ENCODE measurements at places on chromosomes 7 and 10.

- no peak for DNase-seq
These were observed 10.6 kb downstream of the GPER1 start for GRCh38 chr7:1098243-1099153.

DNA sequence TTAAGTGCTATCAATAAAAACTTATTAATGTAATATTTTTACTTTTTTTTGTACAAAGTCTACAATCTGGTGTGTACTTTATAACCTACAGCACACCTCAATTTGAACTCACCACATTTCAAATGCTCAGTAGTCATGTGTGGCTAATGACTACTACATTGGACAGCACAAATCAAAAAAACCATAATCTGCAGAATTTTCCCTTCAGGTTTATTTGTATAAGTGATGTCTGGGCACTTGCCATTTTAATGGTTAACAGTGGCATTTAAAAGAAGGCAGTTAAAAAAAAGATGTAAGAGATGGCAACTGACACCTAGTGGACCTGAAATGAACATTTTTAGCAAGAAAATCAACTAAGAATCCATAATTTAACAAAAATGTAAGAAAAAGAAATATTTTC, 124.6 kb upstream of the NRBF2 start:
- DNase-seq = no peak

- no peak for DNase-seq
These were observed 38.0 kb downstream of the PRKAG2 start for GRCh38 chr7:151838861-151839381.

- no peak for DNase-seq
These were observed 746.4 kb downstream of the TNS3 start for GRCh38 chr7:46835556-46835955.

DNA sequence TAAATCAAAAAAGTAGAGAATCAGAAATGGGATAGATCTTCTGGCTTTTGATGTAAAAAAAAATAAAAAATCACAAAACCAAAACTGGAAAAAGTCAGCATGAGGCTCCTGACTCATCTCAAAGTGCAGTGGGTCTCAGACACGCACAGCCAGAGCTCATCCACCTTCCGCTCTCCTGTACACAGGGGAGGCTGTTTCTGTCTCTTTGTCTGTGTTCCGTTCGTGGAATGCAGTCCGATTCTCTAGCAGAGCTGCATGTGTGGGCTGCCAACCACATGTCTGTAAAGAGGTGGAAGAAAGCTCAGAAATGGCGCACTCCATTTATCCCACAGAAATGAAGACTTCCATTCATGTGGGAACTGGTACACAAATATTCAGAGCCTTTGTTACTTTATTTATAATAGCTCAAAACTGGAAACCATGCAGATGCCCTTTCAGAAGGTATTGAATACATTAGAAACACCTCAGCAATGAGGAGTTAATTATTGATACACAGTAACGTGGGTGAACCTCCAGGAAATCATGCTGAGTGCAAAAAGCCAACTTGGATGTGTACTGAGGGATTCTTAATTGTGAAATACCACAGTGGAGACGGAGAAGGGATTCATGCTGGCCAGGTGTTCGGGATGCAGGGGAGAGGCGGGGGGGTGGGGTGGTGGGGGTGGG, 123.3 kb downstream of the TRRAP start:
- DNase-seq = no peak
